T-helper 17 cell (primary cell): ENCODE measurements at places on chromosomes 7 and 10. TPM values are rescaled to one million over a fixed set of nuclear protein-coding genes. Genes with fewer than 3 reads are reported as not detected.
A peak's percentile ranks its signal among the peaks of the same experiment; 100 is the strongest.

STEAP1B gene
- total RNA-seq: 0.73 TPM

EPHB6 gene
- total RNA-seq: 52.3 TPM

- H3K36me3 ChIP-seq: peaks cover 2% of the 10 kb centered on the region
- H3K4me1 ChIP-seq: peaks cover 7% of the 10 kb centered on the region
- peak overlapping the region; percentile 93 for H3K27ac ChIP-seq
- H3K4me3 ChIP-seq: peak overlapping the region; percentile 98
Observed at GRCh38 chr10:103367379-103367781, 396 bp upstream of the TAF5 start.

DNA sequence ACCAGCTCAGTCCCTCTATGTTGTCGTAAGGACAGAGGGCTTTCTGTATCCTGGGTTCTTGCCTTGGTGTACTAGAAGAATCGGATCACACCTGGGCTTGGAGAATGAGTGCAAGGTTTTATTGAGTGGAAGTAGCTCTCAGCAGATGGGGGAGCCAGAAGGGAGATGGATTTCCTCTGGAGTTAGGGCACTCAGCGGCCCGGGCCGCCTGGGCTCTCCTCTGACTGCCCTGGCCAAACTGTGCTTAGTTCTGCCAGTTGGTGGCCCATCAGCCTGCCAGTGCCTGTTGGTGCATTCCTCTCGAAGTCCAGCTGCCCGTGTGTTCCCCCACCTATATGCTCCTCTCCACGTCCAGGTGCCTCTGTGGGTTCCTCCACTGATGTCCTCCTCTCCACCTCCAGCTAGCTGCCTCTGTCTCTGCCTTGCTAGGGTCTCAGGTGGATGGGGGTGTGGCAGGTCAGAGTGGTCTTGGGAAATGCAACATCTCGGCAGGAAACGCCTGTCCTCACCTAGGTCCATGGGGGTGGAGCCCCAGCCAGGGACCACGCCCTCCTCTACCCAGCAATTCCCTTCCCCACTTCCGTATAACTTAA, 148.6 kb downstream of the PPP1R3A start:
- H3K27me3 ChIP-seq: no peaks in the 10 kb centered on the region
- no peak overlapping the region for H3K4me3 ChIP-seq
- H3K27ac ChIP-seq: no peak overlapping the region

GRCh38 chr10:3931224-3931623, 146.2 kb upstream of the KLF6 start:
- H3K27ac ChIP-seq: peak overlapping the region; percentile 69
- H3K4me1 ChIP-seq: peaks cover 30% of the 10 kb centered on the region
- no peaks in the 10 kb centered on the region for H3K27me3 ChIP-seq
- H3K4me3 ChIP-seq: no peak overlapping the region

DNA sequence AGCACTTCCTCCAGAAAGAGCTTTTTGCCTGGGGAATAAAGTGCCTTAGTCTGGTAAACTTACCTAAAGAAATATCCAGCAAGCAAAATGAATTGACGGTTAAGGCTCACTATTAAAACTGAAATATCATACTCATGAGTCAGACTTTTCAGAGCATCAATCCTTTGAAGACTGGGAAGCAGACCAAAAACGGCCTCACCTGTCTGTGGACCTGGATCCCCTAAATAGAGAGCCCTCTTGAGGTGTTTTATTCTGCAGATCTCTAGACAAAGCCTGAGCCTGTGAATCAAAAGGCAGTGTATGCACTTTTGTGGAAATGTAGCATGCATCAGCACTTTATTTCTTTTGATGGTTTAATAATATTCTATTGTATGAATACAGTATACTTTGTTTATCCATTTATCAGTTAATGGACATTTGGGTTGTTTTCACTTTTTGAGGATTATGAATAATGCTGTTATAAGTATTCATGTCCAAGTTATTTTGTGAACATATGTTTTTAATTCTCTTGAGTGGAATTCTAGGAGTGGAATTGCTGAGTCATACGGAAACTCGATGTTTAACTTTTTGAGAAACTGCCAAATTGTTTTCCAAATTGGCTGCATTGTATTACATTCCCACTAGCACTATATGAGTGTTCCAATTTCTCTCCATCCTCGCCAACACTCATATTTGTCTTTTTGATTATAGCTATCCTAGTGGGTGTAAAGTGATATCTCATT, 449.0 kb upstream of the IGFBP3 start:
- no peak overlapping the region for H3K4me3 ChIP-seq
- no peak overlapping the region for H3K27ac ChIP-seq
- H3K4me1 ChIP-seq: no peaks in the 10 kb centered on the region
- no peaks in the 10 kb centered on the region for H3K27me3 ChIP-seq
- no peaks in the 10 kb centered on the region for H3K36me3 ChIP-seq
- no peak for DNase-seq

- no peak overlapping the region for H3K4me3 ChIP-seq
- H3K4me1 ChIP-seq: peaks cover 4% of the 10 kb centered on the region
- no peak overlapping the region for H3K27ac ChIP-seq
Observed at GRCh38 chr10:71873582-71874211, 22.6 kb upstream of the PSAP start.

GRCh38 chr10:80351220-80351619, 5.3 kb downstream of the DYDC1 start:
- no peak overlapping the region for H3K27ac ChIP-seq
- H3K4me1 ChIP-seq: peaks cover 6% of the 10 kb centered on the region
- no peak for DNase-seq
- peaks cover 53% of the 10 kb centered on the region for H3K27me3 ChIP-seq
- H3K4me3 ChIP-seq: no peak overlapping the region

- H3K27me3 ChIP-seq: peaks cover 2% of the 10 kb centered on the region
- H3K36me3 ChIP-seq: no peaks in the 10 kb centered on the region
- H3K27ac ChIP-seq: no peak overlapping the region
Observed at GRCh38 chr10:91345716-91346115, 64.4 kb upstream of the HECTD2 start.

DNA sequence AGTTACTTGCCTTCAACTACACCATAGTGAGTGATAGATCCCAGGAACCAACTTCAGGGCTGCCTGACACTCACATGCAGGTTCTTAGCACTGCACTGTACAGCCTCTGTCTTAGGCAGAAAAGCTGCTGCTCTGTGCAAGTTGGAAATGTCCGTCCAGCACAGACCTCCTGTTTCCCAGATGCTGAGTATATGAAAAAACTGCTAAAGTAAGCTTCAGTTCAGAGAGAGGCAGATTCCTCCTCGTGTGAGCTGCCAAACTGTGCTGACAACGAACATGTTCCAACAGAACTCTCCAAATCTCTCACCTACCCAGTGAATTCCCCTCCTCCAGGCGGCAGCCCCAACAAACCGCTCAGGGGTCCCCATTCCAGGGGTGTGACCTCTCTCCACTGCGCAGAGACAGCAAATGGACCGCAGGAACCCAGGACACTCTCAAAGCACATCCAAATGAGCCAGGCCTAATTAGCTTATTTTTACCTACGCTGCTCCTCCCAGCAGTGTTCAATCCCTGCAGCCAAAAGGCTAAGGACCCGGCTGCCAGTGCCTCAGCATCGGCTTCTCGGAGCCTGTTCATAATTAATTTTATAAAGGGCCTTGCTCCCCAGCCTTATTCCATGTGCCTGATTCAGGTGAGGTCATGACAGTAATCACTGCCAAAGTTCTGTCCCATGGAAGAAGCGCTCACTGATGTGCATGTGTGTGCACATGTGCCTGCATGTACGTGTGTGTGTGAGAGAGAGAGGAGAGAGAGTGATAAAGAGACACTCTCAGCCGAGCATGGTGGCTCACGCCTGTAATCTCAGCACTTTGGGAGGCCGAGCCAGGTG, 159.5 kb upstream of the AUTS2 start:
- no peaks in the 10 kb centered on the region for H3K4me1 ChIP-seq
- H3K27ac ChIP-seq: no peak overlapping the region
- no peaks in the 10 kb centered on the region for H3K36me3 ChIP-seq

GRCh38 chr7:69597278-69598076, 798 bp upstream of the AUTS2 start:
- peaks cover 8% of the 10 kb centered on the region for H3K4me1 ChIP-seq
- H3K27me3 ChIP-seq: peaks cover 5% of the 10 kb centered on the region
- no peaks in the 10 kb centered on the region for H3K36me3 ChIP-seq
- peak overlapping the region; percentile 75 for H3K4me3 ChIP-seq
- no peak for DNase-seq
